ENCODE measurements at places on chromosomes 12 and 14.

- DNase-seq: no peak
Measured at GRCh38 chr12:11780521-11781101, 131.1 kb downstream of the ETV6 start.

DNA sequence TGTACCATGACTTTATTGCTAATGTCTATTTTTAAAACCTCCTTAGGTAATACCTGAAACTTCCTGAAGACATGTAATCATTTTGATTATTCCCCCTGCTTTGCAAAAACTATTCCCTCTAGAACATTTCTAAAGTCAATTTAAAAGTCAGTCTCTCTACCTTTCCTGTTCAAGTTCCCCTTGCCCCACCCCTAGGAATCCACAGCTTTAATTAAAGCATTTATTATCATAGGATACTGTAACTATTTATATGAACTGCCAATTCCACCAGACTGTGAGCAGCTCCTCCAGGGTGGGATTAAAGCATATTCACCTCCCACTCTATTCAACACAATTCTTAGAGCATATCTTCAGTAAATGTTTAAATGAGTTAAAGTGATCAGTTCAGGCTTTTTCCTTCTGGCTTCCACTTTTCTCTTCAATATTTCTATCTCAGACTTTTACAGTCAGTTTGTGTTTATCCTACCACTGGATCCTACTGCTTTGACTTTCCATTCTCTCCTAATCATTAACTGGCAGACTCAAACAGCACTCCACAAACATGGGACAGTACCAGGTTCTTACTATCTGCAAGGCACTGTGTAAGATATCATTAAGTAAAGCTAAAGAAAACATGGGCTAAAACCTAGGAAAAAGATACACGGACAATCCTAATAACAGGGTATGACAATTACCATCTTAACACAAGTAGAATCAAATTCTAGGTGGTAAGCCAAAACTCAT lies 39.1 kb downstream of the PTPN21 start:
- no peak for DNase-seq

DNA sequence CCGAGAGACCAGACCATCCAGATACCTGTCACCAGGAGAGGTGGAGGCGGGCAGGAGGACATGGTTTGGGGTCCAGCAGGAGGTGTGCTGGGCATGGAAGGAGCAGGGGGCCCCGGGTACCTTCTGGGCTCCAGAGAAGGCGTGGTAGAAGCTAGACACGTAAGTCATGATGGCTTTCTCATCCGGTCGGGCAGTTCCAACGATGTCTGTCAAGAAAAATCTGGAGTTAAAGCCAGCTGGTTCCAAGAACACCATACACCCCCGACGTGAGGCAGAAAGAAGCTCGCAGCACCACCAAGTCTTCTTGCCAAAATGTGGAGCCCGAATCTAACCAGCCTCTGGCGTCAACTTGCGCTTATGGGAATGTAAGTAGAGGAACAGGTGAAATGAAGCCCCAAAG lies 76.7 kb downstream of the ACTN1 start:
- no peak for DNase-seq

DNA sequence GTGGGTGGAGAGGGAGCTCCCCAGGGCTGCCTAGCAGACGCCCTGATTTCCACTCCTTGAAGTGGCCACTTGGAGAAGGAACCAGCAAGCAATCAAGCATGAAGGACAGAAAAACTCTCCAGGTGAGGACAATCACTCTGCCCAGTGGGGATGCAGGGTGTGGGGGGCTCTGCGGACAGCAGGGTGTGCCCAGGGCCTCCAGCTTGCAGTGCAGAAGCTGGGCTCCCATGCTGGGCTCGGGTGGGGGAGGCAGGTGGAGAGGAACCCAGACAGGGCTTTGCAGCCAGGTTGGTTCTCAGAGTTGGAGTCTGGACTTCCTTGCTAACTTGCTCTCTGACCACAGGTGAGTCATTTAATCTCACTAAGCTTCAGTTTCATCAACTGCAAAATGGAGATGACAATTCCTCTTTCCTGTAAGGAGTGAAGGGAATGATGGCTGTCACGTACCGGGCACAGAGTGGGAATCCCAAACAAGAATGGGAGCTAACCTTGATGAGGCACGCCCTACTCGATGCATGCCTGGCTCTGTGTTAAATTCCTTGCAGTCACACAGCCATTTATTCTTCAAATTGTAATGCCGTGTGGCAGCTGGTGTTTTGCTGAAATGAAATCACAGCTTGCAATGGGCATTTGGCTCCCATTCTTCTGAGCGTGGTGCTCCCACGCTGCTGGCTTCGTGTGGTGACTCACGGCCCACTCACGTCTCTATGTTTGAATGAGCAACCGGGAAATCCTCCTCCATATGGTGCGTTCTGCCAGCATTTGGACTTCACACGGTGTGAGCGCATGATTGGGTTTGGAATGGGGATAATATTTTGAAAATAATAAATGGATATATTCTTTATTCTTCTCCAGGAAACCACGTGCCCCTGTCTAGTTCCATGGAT lies 75.2 kb downstream of the PRIMA1 start:
- DNase-seq: no peak

DNA sequence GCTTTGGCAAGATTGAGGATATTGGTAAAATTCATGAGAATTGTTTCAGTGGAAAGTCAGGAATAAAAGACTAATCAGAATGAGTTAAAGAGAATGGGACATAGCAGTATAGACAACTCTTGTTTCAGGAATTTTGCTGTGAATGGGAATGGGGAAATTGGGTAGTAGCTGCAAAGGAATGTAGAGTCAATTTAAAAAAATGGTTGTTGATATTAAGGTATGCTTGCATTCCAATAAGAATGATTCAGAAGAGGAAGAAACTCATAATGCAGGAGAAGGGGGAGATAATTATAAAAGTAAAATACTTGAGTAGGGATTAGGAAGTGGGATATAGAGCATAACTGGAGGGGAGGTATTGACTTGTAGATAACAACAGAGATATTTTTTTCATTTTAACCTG lies 40.7 kb downstream of the MNAT1 start:
- DNase-seq: peak; percentile 35

DNA sequence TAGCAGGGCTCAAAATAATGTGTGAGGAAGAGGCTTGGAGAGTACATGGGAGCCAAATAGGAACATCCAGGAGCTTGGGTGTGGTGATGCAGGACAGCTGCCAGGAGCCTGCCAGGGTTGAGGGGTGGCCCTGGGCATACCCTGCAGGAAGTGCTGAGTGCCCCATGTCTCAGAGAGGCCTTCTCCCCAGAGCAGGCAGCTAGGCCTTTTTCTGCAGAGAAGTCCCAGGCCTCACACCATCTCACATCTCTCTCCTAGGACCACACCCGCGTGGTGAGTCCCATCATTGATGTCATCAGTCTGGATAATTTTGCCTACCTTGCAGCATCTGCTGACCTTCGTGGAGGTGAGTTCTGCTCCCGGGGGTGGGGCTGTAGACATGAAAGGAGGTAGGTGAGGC lies 66.9 kb downstream of the ERH start:
- no peak for DNase-seq

GRCh38 chr14:86055512-86056075 lies 525.6 kb downstream of the FLRT2 start:
- DNase-seq: peak; percentile 3

DNA sequence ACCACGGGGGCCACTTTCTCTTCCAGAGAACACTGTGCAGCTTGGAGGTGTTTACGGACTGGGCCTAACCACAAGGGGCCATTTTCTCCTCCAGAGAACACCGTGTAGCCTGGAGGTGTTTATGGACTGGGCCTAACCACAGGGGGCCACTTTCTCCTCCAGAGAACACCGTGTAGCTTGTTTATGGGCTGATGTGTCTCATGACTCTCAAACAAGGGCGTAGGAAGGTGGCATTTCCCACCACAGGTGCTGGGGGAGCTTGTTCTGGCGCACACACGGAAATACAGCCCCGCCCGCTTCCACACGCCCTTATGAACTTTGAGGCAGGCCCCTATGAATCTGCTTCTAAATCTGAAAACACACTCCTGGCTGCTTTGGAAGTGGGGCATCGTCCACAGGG lies 174.6 kb upstream of the SFSWAP start:
- no peak for DNase-seq

- DNase-seq: no peak
Measured at GRCh38 chr12:124920353-124920935, 6.0 kb upstream of the UBC start.

DNA sequence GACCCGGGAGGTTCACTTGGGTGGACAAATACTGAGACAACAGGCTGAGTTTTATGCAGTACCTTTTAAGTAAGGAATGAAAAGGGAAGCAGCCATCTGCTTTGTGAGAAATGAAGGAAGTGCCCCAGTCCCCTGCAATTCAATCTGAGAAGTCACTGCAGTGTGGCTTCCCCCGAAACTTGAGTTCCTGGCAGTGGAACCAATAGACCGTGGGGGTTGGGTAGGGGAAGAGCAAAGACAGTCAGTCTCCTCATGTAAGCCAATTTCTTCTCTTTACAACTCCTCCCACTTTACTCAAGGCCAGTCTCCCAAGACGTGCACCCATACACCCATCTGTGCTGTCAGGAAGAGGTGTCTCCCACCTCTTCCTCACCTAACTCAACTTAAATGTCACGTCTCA lies 206.5 kb downstream of the BCAT1 start:
- no peak for DNase-seq

GRCh38 chr12:5051334-5051733 lies 7.7 kb downstream of the KCNA5 start:
- DNase-seq: no peak

DNA sequence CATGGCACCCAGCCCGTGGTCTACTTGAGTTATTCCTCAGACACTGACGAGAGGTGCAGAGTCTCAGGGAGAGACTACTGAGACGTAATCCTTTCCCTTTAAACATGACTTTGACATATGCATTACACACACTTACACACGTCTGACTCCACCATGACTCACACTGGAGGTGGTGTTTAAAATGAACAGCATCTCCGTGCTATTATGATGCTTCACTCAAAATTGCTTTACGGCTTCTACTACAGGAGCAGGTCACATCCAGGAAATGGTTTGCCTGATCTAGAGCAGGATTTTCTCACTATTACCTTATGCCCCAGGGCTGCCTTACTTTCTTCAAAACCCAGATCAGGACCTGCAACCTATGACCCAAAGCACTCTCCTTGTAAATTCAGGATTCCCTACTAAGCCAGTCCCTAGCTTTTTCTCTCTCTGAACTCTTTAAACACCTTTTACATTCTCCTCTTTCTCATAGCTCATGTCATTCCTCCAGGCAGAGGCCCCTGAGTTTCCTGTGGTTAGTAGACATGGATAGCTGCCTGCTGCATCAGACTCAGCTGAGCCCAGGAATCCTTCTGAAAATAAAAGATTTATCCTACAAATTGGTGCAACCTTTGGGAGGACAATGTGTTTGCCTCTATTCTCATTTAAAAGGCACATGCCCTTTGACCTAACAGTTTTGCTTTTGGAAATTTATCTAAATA lies 31.2 kb downstream of the TMCC3 start:
- DNase-seq: peak; percentile 95

DNA sequence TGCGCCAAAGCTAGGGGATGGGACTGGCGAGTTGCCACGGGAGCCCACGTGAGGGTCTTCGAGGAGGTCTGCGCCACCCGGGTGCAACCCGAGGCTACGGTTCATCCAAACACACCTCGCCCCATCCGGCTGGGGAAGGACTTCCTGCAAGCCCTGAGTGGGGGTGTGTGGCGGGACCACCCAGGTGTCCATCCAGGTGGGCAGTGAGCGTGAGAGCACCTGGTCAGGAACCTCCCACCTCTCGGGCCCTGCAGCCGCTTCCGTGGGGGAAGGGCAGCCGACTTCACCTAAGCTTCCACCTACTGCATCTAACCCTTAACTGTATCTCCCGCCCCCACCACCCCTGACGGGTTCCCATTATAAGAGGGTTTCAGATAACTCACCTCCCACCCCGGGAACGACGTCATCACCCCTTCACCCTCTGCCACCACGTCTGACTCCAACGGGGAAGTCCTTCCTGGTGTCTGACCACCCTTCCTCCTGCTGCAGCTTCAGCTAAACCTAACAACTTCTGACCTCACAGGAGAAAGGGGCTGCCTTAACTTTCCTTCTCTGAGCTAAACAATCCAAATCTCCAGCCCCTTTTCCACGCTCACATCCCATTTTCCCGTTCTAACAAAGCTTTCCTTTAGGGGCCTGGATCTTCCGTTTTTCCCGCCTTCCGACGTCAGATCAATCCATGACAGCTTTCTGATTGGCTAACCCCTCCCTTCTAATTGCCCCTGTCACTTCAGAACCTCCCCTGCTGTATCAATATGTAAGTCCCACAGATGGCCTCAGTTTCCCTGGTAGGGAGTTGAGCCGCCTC lies 27.4 kb upstream of the SMUG1 start:
- no peak for DNase-seq

GRCh38 chr12:115405471-115405860 lies 721.5 kb upstream of the TBX3 start:
- DNase-seq: no peak
